ENCODE measurements at places on chromosomes 1 and 21.

DNA sequence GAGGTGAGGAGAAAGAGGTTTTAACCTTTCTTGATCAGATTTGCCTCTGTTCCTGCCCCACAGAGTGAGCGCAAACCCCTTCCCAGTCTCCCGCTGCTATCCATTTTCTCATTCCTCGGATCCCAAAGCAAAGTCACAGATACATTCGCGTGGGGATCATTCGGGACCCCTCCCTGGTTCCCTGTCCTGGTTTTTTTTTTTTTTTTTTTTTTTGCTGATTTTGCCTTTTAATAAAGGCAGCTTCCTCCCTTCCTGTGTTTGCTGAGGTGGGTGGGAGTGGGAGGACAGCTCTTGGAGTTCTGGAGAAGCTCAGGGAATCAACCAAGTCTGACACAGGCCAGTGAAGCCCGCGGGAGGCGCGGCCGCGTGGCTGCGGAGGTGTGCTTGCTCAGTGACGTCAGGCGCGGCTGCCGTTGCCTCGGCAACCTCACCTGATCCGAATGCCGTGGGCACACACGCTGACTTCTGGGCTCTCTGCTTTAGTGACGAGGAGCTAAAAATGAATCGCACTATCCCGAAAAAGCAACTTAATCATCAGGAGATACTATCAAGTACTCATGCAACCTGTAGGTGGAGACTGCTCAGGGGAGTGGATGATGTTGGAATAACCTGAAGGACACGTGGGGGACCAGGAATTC is 106.4 kb downstream of the TBX19 start:
- DNase-seq = peak; percentile 72

- peak; percentile 69 for DNase-seq
These were observed 30.0 kb upstream of the S100A7 start for GRCh38 chr1:153490272-153491051.

- DNase-seq = no peak
These were observed 7.7 kb upstream of the CD5L start for GRCh38 chr1:157849229-157849875.

GRCh38 chr1:108534759-108535158 is 25.1 kb upstream of the EEIG2 start:
- DNase-seq = no peak

DNA sequence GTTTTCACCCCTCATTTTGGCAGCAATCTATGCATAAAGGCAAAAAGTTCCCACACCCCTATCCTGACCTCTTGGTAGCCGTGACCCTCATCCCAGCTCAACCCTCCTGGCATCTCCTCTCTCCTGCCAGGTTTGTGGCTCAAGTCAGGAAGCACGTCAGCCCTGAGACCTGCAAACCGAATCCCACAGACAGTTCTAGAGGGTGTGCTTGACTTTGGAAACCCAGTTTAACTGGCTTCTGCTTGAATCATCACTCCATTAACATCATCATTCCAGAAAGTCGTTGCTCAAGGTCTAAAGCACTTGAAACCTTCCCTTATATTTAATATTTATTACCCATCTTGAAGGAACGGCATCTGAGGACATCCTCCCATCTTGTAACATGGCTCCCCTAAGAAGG is 133.4 kb upstream of the ERG start:
- DNase-seq = no peak

DNA sequence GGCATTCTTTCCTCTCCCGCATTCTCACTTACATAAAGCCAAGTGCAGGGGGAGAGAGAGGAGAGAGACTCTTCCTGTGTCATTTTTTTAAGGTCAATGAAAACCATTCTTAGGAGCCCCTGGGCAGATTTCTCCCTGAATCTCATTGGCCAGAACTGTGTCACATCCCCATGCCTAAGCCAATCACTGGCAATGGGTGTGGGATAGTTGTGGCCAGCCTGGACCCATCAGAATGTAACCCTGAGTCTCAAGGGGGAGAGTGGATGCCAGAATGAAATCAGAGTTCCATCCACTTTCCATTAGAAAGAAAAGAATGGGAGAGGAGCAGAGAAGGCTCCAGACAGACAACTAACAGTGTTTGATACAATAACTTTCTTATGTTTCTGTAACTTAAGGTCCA is 31.2 kb upstream of the COQ8A start:
- no peak for DNase-seq

DNA sequence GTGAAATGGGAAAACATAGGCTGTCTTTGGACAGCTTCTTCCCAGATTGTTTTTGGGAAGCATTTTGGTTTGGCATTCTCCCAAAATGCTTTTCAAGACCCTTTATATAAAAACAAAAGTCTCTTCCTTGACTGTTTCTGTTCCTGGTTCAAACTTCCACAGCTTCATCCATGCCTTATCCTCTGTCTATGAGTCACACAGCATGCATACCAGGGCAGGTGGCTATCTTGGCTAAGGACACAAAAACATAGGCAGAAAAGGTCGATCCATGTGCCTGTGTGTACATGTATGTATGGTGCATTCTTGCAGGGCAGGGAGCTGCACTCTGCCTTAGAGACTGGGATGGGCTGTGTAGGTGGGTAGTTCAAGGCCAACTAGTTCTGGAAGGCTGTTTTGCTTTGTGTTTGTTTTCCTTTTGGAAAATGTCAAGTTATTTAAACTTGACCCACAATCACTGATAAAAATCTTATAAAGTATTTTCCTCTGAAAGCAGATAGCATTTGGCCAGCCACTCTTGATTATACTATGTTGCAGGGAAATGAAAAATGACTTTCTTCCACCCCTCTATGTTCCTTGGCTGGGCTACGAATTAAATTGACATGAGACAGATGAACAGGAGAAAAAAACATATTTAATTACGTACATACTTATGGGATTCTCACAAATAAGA is 437.0 kb downstream of the SIPA1L2 start:
- no peak for DNase-seq

DNA sequence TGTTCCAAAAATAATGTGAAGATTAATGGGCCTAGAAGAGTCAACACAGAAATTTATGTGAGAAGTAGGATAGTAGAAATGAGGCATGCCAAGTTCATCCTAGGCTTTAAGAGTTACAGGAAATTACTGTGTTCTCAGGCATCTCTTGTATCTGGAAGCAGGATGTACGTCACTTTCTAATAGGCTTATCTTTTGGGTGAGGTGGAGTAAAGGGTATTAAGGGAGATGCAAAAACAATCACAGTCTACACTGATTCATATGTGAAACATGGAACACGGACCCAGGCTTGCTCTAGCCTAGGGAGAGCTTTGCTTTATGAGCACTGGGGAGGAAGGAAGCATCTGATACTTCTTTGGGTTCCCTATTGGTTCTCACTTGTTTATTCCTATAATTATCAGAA is 84.5 kb upstream of the RGS4 start:
- no peak for DNase-seq

GRCh38 chr1:42392255-42392654 is 11.7 kb downstream of the RIMKLA start:
- peak; percentile 96 for DNase-seq

DNA sequence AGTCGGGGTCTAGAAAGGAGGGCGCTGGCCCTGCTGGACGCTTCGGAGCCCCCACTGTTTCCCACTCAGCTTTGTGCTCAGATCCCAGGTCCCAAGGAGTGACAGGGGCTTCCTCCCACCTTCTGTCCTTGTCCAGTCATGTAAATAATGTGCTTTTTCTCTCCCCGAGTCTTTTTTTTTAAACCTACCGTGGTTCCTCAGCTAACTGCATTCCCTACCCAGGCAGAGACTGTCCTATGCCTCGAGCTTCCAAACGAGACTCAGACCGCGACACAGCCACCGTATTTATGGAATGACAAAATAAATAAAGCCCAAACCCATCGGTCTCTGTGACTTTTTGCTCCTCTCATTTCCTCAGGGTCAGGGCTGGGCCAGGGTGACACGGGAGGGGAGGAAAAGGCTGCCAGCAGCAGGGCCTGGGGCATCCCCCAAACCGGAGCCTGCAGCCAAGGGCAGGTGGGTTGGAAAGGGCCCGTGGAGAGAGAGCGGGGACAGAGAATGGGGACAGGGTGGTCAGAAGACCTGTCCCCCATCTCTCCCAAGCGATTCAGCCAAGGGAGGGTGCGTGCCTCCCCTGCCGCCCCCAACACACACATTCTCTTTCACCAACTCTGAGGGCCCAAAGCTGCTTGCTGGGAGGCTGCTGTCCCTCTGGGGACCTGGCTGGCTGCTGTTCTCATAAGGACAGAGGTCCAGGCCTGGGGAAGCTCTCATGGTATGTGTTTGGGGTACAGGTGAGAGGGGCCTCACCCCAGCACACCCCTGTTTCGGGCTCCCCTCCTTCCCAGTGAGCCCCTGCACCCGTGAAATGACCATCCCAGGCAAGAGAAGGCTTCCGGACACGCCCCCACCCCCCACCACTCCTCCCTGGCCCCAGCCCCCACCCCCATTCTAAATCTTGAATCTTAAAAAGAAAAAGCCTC is 55.4 kb downstream of the KCNAB2 start:
- DNase-seq = no peak

DNA sequence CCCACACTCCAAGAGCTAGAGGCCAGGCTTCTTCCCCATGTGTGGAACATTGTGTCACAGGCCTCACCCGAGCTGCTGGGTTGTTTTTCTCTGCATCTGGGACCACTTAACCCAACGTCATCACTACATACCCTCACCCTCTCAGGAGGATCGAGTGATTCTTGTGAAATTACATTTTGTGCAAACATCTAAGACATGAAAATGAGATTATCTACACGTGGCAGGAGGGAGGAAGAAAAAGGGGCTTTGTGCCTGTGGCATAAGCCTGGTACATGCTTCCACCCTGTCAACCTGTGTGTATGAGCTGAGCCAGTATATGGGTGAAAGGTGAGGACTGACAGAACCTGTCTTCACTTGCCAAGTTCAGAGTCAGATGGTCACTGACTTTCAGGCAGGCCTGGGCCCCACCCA is 1.6 kb downstream of the CPT2 start:
- DNase-seq = no peak

- no peak for DNase-seq
These were observed 161.7 kb downstream of the PBX1 start for GRCh38 chr1:164720440-164721227.

- peak; percentile 83 for DNase-seq
These were observed 61.2 kb upstream of the CCDC190 start for GRCh38 chr1:162922201-162922600.

GRCh38 chr1:225182716-225183115 is 245.1 kb downstream of the LBR start:
- no peak for DNase-seq

DNA sequence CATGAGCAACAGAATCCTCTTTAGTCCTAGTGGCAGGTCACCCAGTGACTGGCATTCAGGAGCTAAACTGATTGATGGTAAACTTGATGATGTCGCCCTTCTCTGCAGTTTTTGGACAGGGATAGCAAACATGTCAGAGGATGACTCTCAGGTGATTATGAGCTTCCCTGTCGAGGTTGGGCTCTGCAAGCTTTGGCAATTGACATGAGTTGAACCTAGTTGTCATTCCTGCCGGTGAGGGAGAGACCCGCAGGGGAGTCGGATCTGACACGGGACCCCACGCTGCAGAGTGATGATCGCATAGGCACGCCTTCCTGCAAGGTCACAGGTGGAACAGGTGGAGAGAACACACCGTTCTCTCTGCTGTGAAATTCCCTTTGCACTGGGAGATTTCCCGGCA is 438.0 kb upstream of the VAMP3 start:
- DNase-seq = no peak

DNA sequence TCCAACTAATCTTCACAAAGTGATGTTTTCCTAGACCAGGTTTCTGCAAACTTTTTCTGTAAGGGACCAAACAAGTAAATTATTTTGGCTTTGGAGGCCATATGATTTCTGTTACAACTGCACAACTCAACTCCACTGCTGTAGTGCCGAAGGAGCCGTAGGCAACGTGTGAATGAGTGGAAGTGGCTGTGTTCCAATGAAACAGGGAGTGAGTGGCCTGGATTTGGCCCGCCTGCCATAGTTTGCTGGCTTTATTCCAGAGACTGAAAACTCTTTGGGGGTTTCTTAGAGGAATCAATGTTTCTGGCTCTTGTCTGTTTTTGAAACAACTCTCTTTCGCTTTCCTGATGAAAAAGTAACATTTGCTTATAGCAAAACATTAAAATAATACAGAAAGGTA is 12.6 kb upstream of the ACTL8 start:
- DNase-seq = no peak

DNA sequence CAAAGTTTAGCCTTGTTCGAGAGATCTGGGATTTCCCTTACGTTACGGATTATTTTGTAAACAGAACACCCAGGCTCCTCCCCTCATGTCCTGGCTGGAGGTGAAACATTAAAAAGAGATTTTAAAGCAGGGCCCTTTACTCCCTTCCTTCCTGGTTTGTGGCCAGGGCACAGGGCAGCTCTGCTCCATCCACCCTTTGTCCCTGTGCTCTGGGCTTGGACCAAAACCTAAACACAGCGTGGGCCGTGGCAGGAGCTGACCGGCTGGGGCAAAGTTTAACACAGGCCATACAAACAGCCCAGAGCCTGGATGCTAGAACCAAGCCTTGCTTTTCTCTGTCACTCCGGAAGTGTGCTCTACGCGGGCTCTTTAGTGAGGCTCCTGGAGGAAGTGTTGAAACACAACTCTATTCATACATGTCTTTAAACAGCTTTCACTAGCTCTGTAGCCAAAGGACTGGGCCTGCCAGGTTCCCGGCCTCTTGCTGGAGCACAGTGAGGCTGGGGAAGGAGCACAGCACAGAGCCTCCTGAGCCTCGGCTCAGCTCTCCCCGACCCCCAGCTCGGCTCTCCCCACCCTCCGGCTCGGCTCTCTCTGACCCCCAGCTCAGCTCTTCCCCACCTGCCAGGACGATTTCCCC is 84.7 kb downstream of the PDE9A start:
- DNase-seq = no peak

GRCh38 chr1:78619446-78619802 is 824 bp upstream of the IFI44L start:
- no peak for DNase-seq

DNA sequence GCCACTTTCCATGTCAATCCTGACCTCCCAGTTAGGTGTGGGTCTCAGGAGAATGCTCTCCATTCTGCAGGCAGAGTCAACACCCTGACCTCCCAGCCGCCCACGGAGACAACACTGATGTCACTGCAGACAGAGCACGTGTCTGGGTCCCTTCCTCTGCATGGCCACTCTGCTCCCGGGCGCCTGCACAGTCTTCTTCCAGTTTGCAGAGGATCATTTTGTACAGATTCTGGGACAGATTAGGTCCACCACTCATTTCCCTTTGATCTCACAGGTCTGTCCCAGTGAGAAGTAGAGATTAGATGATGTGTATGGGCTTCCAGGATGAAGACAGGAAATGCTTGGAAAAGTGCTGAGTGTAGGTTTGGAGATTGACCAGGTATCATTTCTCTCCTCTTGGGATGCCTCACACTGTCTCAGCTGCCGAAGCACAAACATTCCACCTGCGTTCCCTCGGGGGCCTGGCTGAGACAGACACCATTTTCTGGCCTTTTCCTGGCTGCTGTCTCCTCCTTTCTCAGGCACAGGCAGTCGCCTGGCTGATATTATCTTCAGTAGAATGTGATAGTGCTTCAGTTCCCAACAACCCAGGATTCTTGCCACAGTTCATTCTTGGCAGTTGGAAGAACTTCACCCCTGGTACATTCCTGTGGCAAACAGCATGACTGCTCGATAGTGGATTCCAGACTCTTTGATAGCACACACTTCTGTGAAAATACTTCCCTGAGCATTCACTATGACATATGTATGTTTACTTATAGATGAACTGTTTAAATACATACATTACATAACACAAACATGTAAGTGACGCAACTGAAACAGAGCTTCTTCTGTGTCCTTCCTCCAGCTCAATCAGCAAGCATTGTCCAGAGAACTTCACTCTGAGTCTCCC is 7.9 kb downstream of the MYBPHL start:
- DNase-seq = no peak

All from NCI-H748 treated with DMSO at 0.1 percent for 48 hours (cell line).